ENCODE measurements at places on chromosomes 4 and X.

- peak; percentile 70 for ATAC-seq
Observed at GRCh38 chr4:140095694-140096482, 58.1 kb downstream of the MAML3 start.

- ATAC-seq: no peak
Observed at GRCh38 chr4:87823724-87824123, 9.0 kb upstream of the MEPE start.

DNA sequence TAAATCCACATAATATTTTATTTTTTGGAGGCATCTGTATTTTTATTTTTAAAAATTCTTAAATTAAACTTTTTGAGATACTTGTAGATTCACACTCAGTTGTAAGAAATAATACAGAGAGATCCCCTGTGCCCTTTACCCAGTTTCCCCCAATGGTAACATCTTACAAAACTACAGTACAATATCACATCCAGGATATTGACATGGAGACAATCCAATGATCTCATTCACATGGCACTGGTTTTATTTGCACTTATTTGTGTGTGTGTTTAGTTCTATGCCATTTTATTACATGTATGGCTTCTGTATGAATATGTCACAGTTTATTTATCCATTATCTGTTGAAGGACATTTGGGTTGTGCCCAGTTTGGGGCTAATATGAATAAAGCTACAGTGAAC is 35.5 kb upstream of the EIF1AX start:
- ATAC-seq: no peak

GRCh38 chrX:30589146-30589888 is 11.8 kb upstream of the TASL start:
- no peak for ATAC-seq

DNA sequence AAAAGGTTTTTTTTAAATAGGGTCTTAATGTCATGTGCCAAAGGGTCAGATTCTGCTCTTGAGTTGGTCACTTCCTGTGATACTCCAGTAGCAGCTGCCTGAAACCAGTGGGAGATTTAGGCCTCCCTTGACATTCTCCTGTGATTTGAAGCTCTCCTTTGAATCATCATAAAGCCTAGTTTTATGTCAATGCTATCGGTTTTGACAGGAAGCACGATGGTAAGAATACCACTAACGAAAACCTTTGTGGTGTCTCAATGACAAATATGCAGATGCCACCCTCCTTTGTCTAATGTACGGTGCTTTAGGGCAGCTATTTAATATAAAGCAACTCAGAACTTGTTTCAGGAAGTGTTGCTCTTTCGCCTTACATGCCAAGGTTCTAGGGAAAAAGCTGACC is 44.2 kb downstream of the CCNI start:
- no peak for ATAC-seq

- no peak for ATAC-seq
Observed at GRCh38 chrX:48761674-48762471, at the start of gene GLOD5. Gene GLOD5, plus strand, starts transcription at chrX:48761747. Its CDS starts 44 bp downstream, at chrX:48761791.

- ATAC-seq: no peak
Observed at GRCh38 chrX:18899796-18900380, 84.0 kb downstream of the PHKA2 start.

GRCh38 chr4:137116144-137116543 is 416.1 kb downstream of the PCDH18 start:
- no peak for ATAC-seq

DNA sequence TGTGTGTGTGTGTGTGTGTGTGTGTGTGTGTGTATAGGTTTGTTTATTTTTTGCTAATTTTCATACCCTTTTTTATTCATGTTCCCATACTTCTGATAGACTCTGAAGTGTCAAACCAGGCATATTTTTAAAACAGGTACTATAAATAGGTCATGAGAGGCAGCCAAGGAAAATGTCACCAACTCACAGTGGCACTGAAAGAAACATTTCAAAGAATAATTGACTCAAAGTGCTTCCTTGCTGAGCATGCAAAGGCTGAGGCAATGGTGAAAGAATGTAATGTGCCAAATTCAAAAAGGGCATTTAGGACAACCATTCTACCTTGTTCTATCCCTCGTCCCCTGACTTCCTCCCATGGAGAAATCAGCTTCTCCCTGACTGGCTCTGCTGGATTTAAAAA is 95.5 kb downstream of the EIF4E start:
- no peak for ATAC-seq

DNA sequence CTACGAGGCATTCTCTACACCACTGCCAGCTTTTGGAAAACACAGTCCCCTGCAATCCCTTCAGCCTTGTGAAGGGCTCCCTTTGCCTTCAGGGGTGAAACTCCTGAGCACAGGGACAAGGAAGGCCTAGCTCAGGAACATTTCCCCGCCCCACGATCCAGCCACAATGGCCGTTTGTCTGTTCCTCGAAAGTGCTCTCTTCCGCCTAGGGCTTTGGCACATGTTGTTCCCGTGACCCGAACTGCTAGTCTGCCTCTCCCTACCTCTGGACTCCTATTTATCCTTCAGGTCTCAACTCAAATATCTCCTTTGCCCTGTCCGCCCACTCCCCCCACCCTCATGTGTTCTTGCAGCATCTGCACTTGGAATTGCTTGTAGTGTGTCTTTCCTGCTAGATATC is 12.1 kb downstream of the FGD1 start:
- ATAC-seq: no peak

DNA sequence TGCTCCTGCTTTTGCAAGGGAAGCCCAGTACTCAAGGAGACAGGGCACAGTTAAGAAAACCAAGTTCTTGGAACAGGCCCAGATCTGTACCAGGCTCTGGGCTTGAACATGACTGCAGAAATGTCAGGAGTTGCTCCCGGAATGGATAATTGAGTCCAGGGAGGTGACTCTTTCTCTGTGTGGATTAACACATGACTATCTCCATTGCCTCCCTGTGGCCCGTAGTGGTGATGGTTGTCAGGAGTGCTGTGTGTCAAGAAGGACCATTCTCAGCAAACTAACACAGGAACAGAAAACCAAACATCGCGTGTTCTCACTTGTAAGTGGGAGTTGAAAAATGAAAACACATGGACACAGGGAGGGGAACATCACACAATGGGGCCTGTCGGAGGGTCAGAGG is 39.9 kb downstream of the CCKAR start:
- ATAC-seq: no peak

DNA sequence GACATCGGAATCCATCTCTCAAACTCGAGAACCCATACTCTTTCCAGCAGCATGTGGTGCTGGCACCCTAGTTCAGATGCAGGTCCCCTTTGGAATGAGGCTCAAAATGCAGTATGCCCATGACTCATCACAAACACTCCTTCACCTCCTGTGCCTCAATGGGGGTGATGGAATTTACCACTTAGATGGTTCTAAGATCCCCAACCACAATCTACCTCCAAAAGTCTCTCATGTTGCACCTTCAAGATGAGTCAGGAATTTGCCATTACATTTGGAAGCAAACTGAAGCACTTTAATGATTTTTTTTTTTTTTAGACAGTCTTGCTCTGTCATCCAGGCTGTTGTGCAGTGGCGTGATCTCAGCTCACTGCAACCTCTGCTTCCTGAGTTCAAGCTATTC is 8.5 kb upstream of the MID1 start:
- ATAC-seq: no peak

DNA sequence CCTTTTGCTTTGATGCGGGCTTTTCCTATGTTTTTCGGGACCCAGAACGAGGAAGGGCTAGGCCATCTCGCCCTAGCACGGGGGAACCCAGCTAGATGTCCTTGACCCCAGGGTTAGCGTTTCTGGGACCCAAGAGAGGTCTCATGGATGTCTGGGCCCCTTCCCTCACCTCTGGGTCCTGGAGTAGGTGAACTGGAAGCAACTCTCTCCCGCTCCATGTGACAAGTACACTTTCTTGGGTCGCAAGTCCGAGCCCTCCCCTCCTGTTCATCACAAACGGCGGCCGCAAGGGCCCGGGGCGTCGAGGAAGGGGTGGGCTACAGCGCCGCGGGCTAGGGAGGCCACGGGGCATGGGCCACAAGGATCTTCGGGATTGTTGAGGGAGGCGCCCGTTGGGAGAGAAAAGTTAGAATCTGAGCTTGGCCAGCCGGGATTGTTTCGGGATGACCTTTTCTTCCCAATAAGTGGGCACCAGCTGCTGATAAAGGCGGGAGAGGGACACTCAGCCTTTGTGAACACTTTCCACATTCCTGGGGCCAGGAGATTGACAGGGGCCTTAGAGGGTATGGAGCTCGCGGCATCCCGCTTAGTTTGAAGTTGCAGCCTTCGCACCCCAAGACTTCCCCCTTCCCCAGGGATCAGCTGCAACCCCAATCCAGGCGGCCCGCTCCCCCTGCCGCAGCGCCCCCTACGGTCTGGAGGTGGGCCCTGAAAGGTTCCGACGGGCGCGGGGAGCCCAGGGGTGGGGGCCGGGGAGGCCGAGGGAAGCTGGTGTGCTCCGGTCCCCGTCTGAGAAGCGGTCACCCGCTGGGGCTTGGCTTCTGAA is 136.9 kb upstream of the ZIC3 start:
- no peak for ATAC-seq

GRCh38 chrX:135632353-135632752 is 81.1 kb upstream of the CT45A1 start:
- ATAC-seq: peak; percentile 56

All from motor neuron (in vitro differentiated cells).